ENCODE measurements at places on chromosomes 5 and 9.

DNA sequence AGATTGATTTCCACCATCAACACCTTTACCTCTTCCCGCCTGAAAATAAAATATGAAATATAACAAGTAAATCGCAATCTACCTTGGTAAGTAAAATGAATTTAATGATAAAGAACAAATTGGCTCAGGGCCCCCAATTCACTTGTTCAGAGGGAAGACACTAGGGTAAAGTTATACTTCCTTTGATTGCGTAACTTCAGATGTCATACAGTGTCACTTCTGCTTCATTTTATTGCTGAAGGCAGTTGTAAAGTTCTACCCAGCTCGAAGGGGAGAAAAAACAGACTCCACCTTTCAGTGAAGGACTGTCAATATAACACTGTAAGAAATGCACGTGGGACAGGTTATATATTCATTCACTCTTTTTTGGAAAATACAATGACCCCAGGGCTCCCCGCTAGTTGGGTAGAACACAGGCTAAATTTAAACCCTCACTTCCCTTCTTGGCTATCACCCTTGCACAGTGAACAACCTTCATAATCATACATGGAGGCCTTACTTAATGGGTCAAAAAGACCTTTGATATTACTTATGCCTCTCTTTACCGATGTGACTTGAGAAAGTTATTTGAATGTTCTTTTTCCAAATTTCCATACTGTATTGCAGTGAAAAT is 848.8 kb downstream of the MAT2B start:
- DNase-seq: no peak

DNA sequence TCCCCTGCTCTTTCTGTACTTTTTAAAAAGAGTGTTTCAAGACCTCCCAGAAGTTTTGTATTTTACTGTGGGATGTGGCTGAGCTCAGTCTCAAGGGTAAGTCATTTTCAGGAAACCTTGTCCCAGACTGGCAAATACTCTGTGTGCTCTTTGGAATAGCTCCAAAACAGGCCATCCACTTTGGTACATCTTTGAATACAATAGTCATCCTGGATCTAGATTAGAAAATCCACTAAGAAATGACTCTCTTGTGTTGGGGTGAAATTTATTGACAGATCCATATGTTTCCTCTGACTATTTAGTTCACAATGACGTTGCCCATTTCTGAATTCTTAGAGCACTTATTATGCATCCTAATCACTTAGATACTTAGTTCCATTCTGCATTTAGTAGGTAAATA is 95.2 kb downstream of the PLCXD3 start:
- DNase-seq: no peak

DNA sequence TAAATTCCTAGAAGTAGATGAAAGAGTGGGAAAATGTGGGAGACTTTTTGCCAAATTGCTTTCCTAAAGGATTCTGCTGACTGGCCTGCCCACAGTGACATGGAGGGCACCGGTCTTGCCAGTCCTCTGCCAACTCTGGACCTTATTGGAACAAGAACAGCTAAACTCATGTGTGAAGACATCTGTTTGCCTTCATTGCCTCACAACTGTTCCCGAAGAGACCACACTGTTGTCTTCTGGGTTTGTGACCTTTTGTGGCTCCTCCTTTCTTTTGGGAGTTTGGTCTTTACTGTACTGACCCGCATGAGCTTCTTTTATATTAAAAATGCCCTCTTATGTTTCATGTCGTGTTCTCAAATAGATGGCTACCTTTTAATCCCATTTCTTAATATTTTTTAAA is 16.1 kb upstream of the WNK2 start:
- no peak for DNase-seq

- DNase-seq: no peak
These were observed 75.0 kb downstream of the NDFIP1 start for GRCh38 chr5:142183561-142183960.

DNA sequence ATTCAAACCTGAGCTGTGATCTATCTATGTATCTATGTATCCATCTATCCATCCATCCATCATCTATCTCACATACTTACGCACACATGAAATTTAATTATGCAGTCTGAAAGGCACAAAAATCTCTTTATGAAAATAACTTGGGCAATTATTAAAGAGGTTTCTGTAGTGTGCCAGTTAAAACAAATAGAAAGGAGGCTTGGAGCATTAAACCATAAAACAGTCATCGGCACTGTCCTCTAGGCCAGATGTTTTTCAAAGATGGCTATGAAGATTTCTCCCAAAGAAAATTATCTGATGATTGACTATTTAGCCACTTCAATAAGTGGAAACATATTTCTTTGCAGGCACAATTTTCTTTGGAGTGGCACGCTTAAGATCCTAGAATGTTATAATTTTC is 392.5 kb upstream of the RPS23 start:
- no peak for DNase-seq

- no peak for DNase-seq
These were observed 1.7 kb downstream of the SMIM3 start for GRCh38 chr5:150780187-150780692.

GRCh38 chr5:124972703-124973102 is 226.3 kb upstream of the ZNF608 start:
- no peak for DNase-seq

DNA sequence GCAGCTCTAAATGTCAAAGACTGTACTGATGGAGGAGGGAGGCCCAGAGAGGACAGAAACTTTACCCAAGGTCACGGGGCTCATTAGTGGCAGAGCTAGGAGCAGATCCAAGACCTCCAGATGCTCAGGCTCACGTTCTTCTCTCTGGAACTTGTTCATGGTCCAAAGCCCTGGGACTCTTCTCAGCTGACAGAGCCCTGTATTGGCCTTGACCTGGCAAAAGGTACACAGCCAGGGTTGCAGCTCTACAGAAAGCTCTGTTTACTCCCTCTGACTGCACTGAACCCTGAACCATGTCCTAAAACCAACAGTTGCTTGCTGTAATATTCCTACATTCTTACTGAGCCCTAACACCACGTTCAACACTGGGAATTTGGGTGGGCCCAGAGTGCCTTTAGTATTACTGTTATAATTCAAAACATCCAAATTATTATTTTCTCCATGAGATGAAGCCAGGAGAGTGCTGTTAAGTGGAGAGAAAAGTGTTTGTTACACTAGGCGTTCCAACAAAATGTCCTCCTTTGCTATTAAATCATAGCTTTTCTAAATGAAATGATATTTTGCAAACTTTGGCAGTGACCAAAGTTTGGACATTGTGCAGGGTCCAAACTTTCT is 602.4 kb upstream of the CLINT1 start:
- no peak for DNase-seq

- DNase-seq: no peak
These were observed 51.8 kb upstream of the TGFBR1 start for GRCh38 chr9:99052815-99053715.

DNA sequence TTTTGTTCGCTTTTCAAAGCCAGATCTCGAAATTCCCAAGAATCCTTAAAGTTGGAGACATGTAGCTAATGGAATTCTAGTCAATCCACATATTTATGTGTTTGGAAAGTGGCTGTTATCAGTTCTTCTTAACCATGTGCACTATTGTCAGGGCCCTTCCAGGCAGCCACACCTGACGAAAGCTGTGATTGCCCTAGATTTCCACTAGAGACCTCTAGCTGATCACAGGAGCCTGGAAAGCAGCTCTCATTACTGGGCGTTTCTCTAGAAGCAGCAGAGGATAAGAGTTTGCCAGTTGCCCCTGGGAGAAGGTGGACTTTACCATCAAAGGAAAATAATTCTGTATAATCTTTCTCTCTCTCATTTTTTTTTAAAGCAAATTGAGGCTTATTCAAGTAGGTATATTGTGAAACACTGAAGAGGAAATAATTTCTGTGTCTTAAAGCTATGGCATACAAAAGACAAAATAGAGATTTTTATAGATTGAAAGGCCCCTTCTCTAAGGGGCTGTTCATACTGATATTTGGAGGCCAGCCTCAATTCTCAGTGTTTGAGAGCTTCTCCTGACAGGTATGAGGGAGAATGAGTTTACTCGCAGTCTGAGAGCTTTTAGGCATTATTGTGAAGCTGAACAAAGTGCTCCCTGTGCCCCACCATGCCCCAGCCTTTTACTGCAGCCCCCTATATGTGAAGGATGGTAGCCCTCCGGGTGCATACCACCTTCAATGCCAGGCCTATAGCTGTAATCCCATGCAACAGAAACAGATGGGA is 405.4 kb upstream of the ACTBL2 start:
- DNase-seq: no peak

DNA sequence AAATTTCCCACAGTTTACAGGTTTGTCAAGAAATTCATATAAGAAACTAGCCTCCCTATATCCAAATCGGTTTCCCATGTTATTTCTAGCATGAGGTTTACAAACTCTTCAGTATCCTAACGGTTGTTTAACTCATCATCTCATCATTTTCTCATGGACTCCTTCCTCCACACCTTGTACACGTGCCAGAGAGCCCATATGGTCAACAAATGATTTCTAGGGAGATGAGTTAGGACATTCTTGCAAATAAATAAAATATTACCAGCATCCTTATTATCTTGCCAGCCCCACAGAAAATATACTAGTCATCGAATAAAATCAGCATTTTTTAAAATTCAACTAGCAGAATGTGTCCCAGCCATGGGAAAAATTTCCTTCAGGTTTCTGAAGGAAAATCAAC is 285.2 kb downstream of the EBF1 start:
- DNase-seq: no peak

DNA sequence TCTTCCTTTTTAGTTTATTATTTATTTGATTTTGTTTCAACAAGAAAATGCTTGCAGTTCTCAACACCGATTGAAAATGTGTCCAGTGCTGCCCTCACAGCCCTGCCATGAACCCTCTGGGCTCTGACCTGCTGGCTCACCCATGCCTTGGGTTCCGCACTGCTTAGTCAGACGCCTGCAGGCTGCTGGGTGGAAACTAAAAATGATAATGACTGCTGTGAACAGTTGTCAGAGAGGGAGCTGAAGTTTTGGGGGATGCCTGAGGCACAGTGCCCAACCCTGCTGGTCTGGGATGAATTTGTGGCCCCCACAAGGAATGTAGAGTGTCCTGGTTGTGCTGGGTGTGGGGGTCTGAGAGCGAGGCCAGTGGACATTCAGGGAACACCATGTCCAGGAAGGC is 22.2 kb upstream of the CFAP157 start:
- no peak for DNase-seq

GRCh38 chr9:77946969-77947620 is 84.5 kb downstream of the GNAQ start:
- DNase-seq: no peak

- DNase-seq: no peak
These were observed 146.1 kb upstream of the OTULINL start for GRCh38 chr5:14435481-14435880.

DNA sequence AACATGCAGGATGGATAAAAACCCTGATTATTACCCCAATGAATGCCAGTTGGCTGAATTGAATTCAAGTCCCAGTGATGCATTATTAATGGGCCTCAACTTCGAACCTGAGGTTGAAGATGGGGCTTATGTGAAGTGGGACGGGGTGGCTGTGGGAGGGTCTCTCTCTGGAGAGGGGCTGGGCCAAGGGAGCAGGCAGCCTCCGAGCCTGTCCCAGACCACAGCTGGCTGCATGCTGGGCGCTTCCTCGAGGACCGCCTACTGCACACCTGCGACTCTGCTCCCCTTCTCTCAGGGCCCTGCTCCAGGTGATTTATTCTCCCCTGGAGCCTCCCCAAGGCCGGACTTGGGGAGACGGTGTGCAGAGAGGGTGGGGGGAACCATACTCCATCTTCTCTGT is 568.3 kb downstream of the CCDC171 start:
- no peak for DNase-seq

GRCh38 chr5:144142139-144142823 is 28.2 kb downstream of the YIPF5 start:
- DNase-seq: no peak

DNA sequence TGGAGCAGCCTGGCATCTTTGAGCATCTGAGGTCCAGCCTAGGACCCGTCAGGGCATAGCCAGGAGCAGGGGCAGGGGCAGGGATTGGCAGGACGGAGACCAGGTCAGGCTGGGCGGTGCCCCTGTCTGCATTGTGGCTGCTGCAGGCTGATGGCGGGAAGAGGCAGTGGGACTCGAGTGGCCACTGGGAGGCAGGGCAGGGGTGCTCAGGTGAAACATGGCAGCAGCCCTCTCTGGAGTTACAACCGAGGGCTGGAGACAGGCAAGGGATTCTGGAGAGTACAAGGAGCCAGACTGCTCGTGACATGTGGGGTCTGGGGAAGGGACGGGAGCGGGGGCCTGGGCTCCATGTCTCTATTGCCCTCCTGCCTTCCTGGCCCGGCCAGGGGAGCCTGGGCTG is 97.4 kb upstream of the RAPGEF1 start:
- peak; percentile 25 for DNase-seq

DNA sequence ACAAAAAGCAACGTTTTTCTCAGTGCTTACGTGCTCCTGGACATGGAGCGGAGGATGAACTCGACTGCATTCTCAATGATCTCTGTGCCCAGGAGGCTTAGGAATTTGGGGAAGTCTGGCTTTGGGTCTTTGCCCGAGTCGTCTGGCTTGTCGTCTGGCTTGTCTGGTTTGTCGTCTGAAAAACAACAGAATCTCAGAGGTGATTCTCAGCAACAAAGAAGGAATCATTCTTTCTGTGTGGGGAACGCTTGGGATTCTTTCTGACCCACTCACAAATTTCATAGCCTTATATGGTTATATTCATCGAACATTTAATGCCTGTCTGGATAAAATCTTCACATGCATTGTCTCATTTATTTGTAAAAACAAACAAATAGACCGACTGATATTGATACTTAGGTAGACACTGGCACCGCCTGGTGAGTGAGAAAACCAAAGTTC is 4.7 kb downstream of the C5orf46 start:
- DNase-seq: no peak

DNA sequence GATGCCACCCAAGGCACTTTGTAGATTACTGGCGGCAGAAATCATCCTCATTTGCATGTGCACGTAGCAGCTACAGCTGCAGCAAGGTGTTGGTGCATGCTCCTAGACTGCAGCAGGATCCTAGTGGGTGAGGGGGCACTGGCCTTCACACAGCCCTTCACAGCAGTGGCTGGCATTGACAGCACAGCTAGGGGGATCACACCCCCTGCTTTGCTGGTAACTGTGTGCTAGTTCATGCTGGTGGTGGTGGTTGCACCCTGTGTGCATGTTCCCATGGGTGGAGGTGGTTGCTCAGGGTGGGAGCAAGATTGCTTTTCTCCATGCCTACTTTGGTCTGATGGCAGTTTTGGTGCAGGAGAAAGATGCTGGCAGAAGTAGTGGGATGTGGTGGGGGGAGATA is 1695.1 kb upstream of the CDH6 start:
- no peak for DNase-seq

- DNase-seq: no peak
These were observed 97.1 kb downstream of the ENC1 start for GRCh38 chr5:74543162-74543995.
